Esophagus mucosa (tissue), 1 donor: ENCODE measurements at places on chromosomes 12 and 14. TPM values are rescaled to one million over a fixed set of nuclear protein-coding genes. Genes with fewer than 3 reads are reported as not detected.

- no peak for ATAC-seq
These were observed 327.5 kb upstream of the DIO3 start for GRCh38 chr14:101233808-101234207.

DNA sequence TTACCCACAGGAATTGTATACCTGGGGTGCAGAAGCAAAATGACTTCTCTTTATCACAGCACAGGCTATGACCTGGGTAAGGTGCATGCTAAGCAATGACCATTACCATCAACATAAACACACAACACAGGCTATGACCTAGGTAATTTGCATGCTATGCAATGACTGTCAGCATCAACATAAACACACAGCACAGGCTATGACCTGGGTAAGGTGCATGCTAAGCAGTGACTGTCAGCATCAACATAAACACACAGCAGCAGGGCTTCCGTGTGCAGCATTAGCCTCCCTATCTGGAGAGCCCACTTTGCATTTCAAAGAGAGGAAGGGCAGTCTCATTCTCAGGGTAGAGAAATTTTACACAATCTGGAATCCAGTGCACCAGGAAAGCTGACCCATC is 583.0 kb downstream of the TMEM121 start:
- no peak for ATAC-seq

- peak; percentile 41 for ATAC-seq
These were observed 1.3 kb downstream of the CHST11 start for GRCh38 chr12:104457746-104458693.

DNA sequence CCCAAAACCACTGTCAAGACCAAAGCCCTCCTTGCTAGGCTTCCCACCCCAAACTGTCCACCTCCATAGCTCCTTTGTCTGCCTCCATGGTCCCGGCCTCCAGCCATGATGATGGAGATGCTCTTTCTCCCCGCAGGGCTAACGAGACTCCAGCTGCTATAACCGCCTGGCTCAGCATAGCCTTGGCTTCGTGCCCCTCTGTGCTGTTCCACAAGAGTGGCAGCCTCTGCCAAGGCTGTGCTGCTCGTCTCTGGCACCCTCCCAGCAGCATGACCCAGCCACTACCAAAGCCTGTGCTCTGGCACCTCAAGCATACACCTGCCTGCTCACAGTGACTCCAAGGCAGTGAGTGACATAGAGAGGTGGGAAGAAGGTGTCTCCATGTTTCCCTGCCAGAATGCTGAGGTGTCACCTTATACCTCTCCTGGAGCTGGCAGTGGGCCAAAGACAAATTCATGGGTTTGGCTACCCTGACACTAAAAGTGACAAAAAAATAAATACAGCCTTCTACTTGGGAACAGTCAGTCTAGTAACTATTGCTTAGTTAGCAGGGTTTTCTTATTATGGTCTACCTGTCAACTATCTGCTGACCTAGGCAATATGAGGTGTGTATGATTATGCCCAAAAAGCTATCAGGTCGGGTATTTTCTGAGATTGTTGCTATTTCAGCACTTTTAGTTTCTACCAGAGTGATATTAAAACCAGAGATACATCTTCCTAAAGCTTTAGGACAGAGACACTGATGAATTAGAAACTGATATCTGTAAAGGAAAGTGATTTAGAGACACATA is 16.1 kb upstream of the KRT73 start:
- ATAC-seq: peak; percentile 71

- ATAC-seq: no peak
These were observed 20.1 kb downstream of the ZNF84 start for GRCh38 chr12:133057446-133057845.

DNA sequence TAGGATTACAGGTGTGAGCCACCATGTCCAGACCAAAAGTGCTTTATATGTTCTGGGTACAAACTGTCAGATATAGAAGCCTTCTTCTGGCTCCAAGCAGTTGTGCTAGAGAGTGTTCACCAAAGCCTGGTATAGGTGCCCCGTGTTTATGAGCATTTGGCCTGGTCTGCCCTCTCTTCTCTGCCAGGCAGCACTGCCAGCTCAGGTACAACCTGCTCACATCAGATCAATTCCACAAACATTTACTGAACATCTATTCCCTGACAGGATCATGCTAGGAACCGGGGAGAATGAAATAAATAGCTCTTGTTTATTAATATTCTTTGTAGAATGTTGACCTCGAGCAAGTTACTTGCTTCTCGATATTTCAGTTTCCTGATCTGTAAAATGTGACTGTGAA is 20.0 kb upstream of the SOCS2 start:
- no peak for ATAC-seq

DNA sequence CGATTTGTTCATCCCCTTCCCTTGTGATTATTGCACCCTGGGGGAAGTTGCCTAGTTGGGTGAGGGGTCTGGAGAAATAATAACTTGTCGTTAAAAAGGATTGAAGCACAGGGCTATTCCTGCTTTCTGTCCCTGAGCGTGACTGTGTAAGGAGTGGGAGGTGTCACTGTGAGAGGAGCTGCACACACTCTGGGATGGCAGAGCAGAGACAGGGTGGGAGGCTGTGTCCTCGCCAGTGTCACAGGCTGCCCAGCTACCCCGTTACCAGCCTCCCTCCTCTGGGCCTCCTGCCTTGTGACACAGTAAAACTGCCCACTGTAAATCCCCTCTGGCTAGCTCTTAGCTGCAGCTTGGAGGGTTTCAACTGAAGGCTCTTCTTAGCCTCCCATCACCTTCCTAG is 460.6 kb downstream of the AACS start:
- ATAC-seq: no peak

DNA sequence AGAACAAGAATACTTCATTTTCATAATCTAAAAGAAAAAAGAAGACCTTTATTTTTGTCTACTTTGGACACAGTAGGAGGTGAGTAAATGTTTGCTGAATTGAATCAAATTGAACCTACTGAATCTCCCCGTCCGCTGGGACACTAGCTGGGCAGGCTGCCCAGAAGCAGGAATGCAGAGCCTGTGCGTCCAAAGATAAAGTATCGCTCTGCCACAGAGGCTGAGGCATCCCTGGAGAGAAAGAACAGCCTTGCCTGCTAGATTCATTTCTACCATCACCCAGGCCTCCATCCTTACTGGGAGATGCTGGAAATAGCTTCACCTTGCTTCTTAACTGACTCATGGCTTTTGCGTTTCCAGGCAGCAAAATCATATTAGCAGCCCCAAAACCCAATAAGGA is 64.1 kb upstream of the TSPAN11 start:
- no peak for ATAC-seq

DNA sequence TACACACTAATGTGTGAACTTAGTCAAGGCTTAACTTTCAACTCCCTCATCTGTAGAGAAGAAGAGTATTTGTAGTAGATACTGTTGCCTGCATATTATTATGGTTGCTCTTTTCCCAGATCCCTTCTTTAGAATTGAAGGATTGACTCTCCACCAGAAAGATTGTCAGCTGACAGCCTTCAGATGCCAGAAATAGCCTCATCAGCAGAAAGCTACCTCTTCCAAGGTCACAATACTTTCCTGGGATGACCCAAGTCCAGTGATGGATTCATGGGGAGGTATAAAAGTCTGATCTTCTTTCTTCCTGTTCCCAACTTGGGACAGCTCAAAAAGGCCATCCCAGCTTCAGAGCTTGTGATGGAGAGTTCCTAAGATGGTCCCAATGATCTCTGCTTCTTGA is 78.2 kb downstream of the TBX5 start:
- no peak for ATAC-seq

DNA sequence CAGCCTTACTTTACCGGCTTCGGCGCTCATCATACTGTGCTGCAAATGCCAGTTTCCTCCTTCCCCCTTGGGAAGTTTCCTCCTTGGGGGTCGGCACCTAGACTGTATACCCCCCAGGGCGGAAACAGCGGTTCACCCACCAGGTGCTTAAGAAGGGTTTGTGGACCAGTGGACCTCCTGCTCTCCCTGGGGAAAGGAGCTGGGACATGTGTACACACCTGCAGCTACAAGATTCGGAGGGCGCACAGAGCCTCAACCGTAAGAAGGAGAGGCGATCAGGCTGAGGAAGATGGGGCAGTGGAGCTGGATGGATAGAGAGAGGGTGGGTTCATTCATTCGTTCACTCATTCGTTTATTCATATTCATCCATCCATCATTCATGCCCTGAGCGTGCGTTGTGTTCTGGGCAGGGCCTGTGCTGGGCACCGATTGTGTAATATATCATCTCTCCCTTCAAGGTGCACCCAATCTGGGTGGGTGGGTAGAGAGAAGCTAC is 717 bp upstream of the ZNF839 start:
- no peak for ATAC-seq

DNA sequence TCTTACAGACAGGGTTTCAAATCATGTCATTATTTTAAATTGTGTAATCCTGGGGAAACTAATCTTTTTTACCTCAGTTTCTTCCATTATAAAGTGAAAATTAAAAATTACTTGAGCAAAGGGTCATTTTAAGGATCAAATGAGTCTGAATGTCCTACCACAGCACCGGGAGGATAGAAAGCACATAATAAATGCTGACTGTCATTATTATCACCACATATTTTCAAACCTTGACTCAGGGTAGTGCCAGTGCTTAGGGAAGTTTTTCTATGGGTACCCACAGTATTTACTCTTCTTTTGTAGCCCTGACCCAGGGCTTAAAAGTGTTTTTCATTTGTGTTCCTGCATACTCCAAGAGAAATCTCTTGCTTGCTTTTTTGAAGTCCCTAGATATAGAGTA is 60.5 kb downstream of the KCNMB4 start:
- no peak for ATAC-seq

DNA sequence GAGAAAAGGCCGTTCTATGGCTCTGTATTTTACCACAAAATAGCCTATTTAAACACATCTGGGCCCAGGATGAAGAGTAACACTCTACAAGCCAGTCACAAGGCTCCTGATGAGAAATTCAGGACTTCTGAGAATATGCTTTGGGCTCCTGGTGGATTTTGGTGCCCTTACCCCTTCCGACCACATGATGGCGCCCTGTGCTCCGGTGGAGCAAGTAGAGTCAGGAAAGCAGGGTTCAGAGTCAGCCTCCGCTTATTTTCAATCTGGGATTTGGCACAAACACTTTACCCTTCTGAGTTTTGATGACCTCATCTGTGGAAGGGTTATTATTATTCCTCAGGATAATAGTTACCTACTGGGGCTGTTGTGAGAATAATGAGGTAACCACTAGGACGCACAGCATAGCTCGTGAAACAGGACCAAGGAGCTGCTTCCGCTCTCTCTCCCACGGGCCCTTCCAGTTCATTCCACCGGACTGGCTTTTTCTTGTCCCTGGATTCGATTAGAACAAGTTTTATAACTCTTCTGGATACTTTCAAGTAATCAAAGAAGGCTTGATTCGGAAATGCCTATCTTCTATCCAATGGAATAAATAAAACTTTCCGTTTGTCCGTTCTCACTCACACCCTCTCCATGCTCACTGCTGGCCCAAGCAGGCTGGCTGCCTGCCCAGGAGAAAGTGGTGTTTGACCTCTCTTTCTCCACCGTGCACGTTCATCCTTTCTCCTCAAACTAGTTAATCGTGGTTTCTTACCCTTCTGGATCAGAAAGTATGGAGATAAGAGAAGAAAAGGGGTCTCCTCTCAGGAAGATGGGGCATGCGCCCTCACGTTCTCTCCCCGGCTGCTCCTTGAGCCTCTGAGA is 104.6 kb downstream of the GALC start:
- no peak for ATAC-seq

DNA sequence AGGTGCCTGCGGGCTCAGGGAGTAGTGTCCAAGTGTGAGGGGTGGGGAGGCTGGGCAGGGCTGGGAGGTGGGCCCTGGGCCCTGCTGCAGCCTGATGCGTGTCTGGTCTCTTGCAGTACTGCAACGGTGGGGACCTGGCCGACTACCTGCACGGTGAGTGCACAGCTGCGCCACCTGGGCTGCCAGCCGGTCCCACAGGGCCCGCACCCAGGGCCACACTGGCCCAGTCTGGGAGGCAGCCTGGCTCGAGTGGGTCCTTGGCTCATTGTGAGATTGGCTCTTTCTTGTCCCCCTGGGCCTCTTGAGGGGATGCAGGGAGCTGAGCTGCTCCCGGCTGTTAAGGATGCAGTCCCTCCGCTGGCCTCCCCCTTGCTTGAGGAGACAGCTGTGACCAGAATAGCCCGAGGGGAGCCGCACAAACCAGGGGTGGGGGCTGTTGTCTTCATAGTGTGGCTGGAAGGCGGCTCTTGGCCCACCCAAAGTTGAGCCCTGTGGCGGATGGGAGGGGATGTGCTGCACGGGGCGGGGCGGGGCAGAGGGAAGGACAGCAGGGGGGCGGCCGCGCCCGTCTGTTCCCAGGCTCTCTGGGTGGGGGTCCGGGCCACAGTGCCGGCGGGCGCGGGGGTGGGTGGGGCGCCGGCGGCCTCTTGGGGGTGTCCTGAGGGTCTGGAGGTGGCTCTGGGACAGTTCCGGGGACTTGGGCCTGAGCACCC is 13.1 kb downstream of the ULK1 start:
- no peak for ATAC-seq

DNA sequence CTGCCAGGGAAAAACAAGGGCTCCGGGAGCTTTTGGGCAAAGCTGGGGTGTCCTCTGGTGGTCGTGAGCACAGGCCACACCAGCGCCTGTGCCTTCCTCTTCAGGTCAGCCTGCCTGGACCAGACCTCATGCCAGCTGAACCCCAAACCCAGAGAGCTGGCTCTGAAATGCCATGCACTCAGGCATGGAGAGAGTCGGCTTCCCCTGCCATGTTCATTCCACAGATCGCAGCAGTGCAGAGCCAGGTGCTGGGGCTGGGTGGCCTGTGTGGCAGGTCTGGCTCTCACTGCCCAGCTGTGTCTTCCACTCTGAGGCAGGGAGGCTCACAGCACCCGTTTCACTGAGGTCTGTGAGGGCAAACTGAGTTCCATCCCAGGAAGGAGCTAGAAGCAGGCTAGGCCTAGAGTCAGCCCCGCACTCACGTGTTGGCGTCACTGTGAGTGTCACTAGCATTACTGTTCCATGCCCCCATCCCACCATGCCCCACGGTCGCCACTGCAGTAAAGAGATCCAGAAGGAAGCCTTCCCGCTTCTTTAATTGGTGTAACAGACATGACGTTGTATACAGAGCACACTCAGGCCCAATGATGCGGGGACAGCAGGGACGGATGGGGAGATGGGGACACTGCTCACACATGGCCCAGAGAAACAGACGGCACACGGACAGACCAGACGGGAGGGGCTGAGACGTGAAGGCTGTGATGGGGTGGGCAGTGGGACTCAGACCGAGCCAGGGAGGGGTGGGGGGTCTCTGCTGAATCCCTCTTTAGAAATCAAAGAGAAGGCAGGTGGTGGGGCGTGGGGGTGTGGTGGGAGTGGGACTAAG is 2.7 kb downstream of the ARL6IP4 start:
- ATAC-seq: no peak

DNA sequence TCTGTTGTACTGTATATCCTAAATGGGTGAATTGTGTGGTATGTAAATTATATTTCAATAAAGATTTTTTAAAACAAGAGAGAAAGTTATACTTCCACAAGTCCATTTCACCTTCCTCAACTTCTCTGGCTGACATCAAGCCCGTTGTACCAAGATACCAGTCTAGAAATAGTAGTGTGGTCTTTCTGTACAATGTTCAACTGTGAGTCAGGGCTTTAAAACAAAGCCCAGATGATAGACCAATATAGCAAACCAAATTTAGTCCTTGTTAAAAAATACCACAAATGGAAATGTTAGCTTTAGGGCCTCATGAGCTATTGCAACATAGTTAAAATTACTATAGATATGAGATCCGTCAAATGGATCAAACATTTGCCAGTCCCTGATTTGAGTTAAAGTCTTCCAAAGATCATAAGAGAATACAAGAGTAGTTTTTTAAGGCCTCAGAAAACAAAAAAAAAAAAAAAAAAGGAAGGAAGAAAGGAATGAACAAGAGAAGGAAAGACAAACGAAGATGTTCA is 49.0 kb upstream of the EGLN3 start:
- ATAC-seq: no peak

Gene ANO4
- not detected for total RNA-seq

Gene FGF23
- total RNA-seq: not detected

Gene ASCL1
- not detected for total RNA-seq

Gene OR6C2
- total RNA-seq: 0.12 TPM

Gene ANKRD13A
- total RNA-seq: 31.8 TPM
